ENCODE measurements at places on chromosomes 1 and 21.

GRCh38 chr1:96487971-96488370, 233.6 kb upstream of the PTBP2 start:
- DNase-seq = no peak

- peak; percentile 86 for DNase-seq
Measured at GRCh38 chr1:172745014-172745413, 86.1 kb downstream of the FASLG start.

GRCh38 chr1:109890115-109890953, 20.3 kb upstream of the CSF1 start:
- DNase-seq = no peak

DNA sequence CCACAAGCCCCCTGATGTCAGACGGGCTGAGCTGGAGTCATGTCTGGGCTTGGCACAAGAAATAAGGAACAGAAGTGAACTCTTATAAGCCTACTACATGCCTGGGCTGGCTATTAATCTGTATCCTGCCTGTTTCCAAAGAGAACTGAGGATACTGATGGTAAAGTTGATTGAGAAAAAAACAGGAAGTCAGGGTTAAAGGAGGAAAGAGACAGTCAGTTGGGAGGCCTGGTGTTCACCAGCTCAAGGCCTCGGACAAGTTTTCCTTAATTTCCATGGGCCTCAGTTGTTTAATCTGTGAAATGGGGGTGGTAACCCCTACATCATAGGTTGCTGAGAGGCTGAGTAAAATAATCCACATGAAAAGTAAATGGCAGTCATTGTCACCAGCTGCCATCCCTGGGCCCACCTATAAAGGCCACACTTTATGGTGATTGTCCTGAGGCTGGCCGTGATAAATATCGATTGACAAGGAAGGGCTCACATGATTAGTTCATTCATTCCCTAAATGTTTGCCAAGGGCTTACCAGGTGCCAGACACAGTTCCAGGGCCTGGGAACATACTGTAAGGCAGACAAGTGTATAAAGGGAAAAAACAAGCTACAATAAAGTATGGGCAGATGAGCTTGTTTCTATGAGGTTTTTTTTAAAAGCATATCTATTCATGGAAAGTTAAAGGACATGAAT, 2.8 kb downstream of the ALDH4A1 start:
- DNase-seq = no peak

DNA sequence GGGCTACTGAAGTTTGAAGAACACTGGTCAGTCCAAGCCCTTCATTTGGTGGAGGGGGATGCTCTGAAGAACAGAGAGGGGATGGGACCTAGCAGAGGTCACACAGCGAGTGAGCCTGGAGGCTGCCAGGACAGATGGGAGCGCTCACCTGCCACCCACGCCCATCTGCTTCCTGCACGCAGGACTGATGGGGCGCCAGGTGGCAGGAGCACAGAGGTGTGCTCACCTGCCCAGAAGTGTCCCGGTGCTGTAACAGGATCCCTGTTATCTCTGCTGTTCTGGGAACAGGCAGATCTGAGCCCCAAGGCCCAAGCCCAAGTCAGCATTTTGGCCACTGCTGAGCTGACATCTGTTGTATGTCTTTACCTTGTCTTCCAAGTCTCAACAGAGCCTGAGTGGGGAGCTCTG, 40.5 kb downstream of the EPHB2 start:
- DNase-seq = no peak

- DNase-seq = no peak
Measured at GRCh38 chr1:160367934-160368923, 1.4 kb downstream of the NHLH1 start.

GRCh38 chr21:31609081-31609480, 50.4 kb upstream of the SOD1 start:
- peak; percentile 9 for DNase-seq

GRCh38 chr21:45366476-45366875, 38.5 kb upstream of the COL18A1 start:
- DNase-seq = no peak

- no peak for DNase-seq
Measured at GRCh38 chr1:197129698-197130097, 16.8 kb downstream of the ASPM start.

- DNase-seq = no peak
Measured at GRCh38 chr1:13930151-13930550, 230.2 kb downstream of the PRDM2 start.

- DNase-seq = no peak
Measured at GRCh38 chr21:41846033-41846317, 33.2 kb downstream of the PRDM15 start.

DNA sequence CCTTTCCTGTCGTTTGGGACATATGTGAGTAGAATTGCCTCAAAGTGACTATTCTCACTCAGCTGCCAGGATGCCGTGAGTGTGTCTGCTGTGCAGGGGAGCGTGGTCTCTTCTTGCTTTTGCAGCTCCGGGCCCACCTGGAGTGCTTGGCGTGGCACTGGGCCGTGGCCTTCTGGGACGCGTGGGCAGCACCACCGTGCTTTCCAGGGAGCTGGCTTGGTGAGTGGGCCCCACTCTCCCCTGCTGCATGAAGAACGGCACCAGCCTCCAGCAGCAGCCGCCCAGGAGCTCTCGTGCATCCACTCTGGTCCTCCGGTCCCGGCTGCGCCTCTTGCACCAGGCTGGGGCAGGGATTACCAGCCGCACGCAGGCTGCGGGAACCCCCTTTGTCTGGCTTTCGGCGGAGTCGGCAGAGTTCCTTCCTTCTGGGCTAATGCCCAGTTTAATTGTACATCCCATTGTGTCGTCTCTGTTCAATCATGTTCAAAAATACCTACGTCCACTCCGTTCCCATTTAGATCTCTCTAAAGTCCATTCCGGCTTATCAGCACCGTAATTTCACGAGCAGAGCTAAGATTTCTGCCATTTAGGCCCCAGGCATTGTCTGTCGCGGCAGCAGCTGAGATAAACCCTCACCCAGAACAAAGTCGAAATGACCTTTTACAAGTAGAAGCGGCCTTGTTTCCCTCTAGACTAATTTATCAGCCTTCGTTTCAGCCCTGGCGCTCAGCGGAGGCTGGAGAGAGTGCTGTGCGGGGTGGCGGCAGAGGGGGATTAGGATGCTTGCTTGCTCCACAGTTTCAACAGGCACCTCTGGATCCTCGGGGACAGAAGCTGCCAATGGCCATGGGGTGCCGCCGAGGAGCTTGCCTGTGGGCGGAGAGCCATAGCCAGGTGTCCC, 129.6 kb downstream of the PRDM16 start:
- no peak for DNase-seq

DNA sequence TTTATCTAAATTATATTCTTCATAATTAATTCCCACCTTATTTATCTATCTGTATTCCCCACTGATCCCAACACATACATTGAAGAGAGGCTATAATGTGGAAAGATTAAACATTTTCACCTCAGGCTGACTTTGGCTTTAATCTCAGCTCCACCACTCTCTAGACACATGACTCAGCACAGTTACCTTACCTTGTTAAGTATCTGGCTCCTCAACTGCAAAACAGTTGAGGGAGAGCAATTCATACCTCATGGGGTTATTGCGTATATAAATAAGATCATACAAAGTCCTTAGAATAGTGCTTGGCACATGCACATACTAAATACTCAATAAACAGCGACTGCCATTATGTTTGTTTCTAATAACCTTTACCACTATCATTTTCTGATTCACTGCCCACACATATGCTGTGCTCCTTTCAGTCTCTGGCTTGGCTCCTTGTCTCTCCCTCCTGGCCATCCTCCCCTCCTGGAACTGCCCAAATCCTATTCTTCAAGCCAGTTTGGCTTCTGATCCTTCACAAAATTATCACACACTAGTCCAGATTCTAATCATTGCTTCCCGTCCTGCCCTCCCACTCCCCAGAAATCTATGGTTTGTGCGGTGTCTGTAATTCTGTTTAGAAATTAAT, 50.1 kb downstream of the BCL9 start:
- DNase-seq = no peak

- no peak for DNase-seq
Measured at GRCh38 chr1:117664314-117664713, 58.5 kb downstream of the TENT5C start.

GRCh38 chr1:160739098-160739511, at the start of gene SLAMF7:
Gene SLAMF7, plus strand, starts transcription at chr1:160739247. Its CDS starts 55 bp downstream, at chr1:160739302.
- DNase-seq = peak; percentile 56

DNA sequence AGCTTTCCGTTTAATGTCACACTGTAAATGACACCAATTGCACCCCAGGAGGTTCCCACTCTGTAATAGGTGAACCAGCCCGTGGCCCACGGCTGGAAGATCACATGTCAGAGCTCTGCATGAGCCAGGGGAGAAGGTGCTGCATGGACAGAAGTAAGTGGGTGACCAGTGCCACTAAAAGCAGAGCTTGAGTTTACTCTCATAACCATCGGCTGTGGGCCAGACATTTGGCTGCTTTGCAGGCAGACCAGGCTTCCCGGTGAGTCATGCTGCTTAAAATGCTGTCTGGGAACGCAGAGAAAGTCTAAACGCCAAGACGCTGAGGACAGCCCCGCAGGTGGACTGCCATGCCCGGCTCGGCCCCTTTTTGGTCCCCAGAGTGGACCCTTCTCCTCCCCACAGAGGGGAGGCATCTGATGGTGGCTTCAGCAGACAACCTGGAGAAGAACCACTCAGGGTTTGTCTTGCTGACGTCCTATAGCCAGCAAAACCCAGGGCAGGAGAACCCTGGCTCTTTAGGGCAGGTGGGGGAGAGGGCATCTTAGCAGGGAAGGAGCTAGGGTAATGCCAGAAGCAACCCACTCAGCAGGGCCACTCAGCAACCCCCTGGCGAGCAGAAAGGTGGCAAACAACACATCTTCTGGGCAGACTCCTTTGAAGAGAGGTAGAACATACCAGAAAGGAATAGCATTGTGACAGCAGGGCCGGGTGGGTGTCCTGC, 7.3 kb downstream of the KIAA2013 start:
- no peak for DNase-seq

- DNase-seq = no peak
Measured at GRCh38 chr1:112798292-112798691, 83.2 kb upstream of the PPM1J start.

GRCh38 chr1:209585197-209585596, 1.7 kb downstream of the CAMK1G start:
- DNase-seq = no peak

DNA sequence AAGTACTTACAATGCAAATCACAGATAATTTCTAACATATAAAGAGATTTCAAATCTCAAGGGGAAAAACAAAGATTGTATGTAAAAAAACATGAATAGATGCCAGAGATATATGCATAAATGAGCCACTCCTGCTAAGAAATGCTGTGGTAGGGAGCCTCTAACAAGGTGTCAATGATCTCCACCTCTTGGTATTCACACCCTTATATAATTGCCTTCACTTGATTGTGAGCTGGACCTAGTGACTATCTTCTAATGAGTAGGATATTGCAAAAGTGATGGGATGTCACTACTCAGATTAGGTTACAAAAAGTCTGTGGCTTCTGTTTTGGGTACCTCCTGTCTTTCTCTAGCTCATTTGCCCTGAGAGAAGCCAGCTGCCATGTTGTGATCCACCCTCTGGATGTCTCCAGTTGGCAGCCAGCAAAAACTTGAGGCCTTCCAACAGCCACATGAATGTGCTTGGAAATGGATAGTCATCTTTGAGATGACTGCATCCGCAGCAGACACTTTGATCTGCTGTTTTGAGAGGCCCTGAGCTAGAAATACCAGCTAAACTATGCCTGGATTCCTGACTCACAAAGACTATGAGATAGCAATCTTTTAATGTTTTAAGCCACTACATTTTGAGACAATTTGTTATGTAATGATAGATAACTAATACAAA, 196.1 kb upstream of the FGGY start:
- DNase-seq = no peak

GRCh38 chr1:165328136-165328535, 28.4 kb downstream of the LMX1A start:
- no peak for DNase-seq

GRCh38 chr1:109850827-109851226, 59.8 kb upstream of the CSF1 start:
- no peak for DNase-seq

DNA sequence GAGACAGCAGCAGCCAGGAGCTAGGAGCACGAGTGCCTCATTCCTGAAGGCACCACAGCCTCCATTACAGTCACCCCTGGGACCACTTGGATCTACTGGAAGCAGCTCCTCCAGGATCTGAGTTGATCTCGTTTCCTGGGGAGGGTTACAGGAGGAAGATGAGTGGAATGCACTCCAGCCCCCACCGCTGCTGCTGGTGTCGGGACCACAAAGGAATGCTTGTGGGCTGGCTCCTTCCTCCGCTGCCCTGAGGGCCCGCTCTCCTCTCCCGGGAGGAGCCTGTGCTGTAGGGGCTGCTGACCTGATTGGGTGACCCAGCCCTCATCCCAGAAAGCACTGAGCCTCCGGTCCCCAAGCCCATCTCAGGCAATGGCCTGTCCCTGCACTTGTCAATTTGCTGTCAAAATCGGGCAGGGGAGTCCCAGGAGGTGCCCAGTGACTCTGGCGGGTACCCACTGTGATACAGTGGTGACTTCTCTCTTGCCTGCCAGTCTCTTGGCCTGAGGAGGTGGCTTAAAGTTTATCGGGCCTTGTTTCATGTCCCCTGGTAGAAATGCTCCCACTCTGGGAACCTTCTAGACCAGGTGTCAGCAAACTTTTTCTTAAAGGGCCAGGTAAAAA, 23.1 kb downstream of the IL10RB start:
- no peak for DNase-seq

DNA sequence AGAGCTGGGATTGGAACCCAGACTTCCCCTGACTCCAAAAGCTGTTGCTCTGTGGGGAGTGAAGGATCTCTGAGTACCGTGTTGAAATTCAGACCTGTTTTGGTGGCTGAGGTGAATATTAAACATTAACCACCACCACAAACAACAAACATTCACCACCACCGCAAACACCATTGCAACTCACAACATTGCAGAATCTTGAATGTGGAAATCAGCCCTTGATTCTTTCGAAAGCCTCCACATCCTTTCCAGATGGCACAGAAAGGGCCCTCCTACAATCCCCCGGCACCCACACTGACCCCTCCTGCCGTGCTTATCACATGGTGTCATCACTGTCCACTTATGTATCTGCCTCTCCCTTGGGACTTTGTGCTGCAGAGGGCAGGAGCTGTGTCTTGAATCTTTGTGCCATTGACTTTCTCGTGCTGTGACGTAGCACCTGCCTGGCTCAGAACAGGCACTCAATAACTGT, 1.4 kb downstream of the CDA start:
- no peak for DNase-seq

DNA sequence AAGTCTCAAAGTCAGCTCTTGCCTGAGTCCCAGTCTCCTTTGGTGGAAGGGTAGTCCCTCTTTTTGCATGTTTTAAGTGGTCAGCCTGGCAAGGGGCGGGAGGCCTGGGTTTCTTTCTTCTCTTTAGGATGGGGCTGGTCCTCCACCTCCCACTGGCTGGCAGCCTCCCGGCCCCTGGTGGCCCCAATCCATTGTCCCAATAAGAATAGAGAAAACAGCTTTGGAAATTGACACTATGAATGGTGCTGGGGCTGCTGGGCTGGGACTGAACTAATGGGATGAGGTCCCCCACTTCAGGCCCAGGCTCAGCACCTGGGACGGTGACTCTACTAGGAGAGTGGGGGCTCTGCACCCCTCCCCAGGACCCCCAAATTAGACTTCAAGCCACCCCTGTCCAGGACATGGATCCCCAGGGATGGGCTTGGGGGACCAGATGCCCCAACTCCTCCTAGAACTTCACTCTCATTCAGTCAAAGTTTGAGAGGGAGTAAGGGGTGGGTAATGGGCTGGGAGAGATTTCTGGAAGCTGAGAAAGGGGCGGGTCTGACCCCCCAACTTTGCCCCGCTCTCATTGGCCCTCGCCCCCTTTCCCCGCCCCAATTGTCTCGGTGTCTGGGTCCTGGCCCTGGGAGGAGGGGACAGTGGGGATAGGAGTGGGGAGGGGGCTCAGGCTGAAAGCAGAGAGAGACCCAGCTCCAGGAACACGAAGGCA, 18.2 kb downstream of the SLC27A3 start:
- no peak for DNase-seq

GRCh38 chr1:220189750-220190347, 82.4 kb downstream of the RAB3GAP2 start:
- DNase-seq = peak; percentile 32

Data from Kasumi-1 (cell line).